ENCODE measurements at places on chromosomes 7 and 10.

DNA sequence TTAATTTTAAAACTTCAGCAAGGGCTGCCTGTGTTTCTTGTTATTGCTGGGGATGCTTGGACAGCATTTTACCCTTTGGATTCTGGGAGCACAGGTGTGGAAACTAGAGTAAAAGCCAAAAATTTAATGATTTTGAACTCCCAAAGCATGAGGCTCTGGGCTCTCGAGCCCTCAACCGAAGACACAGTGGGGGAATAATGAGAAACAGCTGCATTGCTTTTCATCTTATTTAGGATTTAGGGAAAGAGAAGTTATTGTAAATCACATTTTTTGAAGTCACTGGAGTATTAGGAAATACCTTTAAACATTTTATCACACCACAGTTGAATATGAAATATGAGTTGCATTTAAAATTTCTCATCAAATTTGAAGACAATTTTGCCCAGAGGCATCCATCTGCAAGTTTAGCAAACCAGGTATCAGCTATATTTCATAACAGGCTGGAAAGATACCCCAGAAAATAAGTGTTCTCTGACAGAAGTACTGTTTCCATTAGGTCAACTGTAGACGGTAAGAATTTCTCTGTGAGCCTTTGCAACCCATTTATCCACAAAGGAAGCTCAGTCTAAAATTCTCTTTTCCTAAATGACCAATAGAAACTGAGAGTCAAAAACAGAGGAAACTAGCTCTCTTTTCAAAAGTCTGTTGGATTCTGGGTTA, 290.6 kb upstream of the PHYHIPL start:
- no peak for DNase-seq

DNA sequence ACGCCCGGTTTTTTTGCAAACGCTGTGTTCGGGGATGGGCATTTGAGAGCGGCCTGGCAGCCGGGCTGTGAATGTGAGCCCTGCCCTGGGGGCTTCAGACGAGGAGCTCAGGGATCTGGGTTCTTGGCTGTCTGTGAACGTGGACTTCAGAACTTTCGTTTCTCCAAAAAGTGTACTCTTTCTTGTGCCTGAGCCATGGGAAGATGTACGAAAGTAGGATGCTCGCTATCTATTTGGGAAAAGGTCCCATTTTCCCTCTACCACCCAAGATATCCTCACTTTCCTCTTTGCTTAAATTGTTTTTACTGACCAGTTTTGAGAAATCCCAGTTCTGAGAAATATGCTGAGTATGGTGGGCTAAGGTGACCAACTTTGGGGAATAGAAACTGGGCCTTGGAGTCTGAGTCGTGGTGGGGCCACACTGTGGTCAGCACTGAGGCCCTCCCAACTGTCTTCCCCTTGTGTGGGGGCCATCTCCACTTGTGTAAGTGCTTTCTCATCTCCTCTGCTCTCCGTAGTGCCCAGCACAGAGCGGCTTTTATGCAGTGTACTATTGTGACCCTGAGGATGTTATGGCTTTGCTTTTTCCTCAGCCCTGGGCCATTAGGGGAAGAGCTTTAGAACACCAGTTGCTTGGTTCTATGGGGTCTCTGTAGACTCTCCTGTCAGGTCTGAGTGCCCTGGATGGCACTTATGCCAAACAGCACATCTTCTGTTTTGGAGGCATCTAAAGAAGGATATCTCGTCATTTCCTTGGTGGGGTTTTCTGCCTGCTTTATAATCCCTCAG, 918 bp downstream of the DBNL start:
- no peak for DNase-seq

DNA sequence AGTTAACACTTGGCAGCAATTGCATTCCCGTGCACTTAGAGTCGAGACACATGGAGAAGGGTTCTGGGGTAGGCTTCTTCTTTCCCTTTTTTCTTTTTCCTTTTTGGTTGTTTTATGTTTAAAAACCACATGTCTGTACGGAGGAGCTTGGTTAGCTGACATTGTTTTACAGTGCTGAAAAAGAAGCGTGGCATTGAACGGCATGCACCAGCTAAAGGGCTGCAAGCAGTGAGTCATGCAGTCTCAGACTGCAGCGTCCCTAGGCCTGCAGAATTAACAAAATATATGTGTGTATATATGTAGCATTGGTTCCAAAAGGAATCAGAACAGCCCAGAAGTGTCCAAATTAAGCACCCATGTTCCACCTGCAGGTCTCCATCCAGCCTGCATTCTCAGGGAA, 211.0 kb downstream of the TCF7L2 start:
- DNase-seq: no peak

- DNase-seq: no peak
These were observed 6.9 kb downstream of the GIMAP5 start for GRCh38 chr7:150744041-150744656.

- no peak for DNase-seq
These were observed 87.4 kb upstream of the TNS3 start for GRCh38 chr7:47669178-47669891.

- no peak for DNase-seq
These were observed 17.7 kb upstream of the FAM170B start for GRCh38 chr10:49151481-49151880.

- DNase-seq: no peak
These were observed 188.4 kb downstream of the ZEB1 start for GRCh38 chr10:31507427-31507826.

DNA sequence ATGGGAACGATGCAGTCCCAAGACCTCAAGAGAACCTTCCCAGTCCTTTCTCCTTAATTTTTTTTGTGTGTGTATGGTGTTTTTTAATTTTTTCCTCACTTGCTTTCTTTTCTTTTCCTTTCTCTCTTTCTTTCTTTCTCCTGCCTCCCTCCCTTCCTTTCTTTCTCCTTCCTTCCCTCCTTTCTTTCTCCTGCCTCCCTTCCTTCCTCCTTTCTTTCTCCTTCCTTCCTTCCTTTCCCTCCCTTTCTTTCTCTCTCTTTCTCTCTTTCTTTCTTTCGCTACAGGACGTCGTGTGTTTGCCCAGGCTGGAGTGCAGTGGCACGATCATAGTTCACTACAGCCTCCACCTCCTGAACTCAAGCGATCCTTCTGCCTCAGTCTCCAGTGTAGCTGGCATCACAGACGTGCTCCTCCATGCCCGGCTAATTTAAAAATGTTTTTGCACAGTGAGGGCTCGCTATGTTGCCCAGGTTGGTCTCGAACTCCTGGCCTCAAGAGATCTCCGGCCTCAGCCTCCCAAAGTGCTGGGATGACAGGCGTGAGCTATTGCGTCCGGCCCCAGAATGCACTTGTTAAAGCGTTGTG, 709 bp upstream of the NIPSNAP2 start:
- DNase-seq: no peak

DNA sequence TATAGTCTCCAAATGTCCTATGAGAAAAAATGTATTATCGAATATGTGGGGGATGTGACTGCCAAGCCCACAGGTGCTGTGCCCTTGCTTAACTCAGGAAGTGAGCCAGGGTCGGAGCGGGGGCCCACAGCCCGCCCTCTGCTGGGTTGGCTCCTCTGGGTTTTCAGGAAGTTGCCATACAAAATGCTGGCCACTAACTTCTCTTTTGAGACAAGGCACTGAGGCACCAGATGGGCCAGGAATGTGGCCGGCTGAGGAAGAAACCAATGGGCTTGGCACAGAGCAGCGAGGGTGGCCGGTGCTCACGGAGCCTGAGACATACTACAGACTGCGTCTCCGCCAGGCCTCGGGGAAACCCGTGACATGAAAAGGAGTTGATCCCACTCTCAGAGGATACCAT, 58.9 kb downstream of the FAM53B start:
- no peak for DNase-seq

DNA sequence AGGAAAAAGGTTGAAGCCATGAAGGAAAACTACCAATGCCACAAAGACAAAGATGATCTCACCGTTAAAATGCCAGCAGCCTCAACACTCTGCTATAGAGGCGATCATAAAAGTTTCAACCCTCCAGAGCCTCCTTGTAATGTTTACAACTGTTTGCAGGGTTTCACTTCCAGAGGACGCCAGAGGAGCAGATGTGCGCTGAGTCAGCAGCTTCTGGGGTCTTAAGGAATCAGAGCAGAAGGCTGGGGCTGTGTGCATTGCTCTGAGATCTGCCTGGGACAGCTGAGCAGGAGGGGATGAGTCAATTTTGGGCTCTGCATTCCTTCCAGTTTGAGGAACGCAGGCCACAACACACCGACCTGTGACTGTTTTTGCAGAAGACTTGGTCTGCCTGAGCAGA, 98.3 kb downstream of the TMEM130 start:
- no peak for DNase-seq

DNA sequence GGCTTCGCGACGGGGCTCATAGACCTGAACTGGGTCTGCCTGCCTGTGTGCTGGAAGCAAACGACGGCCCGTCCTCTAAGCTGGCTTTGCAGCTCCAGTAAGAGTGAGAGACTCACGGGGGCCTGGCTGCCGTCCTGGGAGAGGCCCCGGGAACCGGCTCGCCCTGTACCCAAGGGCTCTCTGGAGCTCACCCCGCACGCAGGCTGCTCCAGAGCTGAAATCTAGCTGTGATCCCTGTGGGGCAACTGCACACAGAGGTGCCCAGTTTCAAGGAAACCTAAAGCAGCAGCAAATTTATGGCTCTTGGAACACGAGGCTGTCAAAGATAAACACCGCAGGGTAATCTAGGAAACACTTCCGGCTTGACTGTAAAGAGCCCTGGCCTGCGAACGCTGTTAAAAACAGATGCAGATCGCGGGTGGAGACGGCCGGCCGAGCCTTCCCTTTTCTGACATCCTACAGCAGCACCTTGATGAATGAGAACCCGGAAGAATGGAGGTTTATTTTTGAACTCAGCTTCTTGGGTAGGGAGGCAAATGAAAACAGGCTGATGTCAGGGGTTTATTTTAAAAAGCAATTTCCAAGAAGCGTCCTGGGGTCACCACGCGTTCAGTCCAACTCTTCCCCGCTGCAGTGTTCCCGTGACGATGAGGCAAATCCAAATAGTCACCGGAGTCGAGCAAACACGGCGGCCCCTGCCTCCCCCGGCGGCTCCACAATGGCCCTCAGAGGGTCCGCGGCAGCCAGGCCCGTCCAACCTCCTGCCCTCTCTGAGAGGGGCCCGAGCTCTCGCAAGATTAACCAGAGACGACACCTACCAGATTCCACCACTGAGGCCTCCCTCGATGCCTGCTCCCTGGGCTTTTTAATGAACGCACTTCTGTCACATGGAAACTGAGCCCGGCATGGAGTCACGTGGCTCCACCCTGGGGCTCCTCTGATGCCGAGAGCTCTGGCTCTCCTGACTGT, 29.6 kb downstream of the AMZ1 start:
- no peak for DNase-seq

DNA sequence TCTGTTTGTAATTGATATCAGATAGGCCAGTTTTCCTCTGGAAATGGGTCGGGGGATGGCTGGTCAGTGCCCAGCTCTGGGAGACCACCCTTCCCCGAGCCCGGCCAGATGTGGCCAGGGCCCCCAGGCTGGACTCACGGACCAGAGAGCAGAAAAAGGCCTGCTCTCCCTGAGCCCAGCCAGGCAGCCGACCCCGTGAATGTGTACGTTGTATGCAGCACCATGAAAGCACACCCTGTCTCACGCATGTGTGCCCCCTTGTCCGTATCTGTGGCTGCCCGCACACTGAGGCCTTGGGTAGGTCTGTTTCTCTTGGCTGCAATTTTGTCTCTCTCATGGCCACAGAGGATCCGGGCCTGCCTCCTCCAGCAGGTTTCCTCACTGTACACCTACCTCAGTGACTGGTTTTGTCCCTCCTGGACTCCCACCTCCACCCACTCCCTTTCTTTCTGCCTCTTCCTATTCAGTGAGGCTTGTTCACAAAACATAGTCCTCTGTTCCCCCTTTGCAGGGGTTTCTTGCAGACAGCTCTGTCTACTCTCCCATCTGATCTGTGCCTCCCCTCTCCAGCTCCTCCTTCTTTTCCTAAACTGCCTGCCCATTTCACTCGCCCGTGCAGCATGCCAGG, 23.6 kb upstream of the ANKRD2 start:
- no peak for DNase-seq

- DNase-seq: no peak
These were observed 1089.6 kb downstream of the DNAJB9 start for GRCh38 chr7:109659261-109659660.

DNA sequence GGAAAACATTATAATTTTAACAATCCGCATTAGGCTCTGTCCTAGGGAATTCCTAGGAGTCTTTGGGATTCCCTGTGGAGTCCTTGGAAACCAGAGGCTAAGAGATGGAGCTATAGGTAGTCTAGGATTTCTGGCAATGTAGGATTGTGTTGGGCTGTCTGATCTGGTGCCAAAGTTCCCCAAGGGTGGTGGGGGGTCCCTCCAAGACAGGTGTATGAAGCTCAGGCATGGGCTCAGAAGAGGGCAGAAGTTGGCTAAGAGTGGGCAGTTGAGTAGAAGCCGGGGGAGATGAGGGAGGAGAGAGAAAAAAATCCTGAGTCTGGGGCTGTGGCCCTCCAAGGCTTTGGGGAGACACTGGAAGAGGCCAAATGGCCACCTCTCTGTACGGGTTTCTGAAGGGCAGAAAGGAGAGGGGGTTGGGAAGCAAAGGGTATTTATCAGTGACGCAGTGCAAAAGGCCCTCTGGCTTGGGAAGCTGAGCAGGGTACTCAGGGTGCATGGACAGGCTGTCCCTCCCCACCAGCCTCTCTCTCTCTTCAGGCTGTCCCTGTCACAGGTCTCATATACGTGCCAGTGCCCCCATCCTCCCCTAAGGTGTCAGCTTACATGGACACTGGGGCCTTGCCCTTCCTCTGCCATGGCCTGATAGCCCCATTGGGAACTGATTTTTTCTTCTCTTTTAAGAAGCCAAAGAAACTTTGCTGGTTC, 929 bp downstream of the HOXA6 start:
- no peak for DNase-seq

DNA sequence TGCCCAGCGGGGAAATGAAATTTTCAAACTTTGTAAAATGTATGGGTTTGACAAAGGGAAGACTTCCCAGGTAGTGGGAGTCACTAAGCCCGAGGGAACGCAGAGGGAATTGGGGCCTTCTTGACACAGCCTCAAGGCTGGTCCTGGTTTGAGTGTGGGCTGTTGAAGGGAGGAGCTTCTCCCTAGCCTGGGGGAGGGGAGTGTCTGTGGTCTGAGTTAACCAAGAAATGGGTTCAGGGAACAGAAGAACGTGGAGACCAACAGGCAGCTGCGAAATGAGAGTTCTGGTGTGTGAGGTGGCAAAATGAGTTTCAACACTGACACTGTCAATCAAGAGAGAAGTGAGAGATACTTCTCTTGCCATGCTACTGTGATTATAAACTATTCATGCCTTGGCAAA, 32.7 kb upstream of the BAMBI start:
- no peak for DNase-seq
